ENCODE measurements at places on chromosomes 16 and 17. TPM values are rescaled to one million over a fixed set of nuclear protein-coding genes. Genes with fewer than 3 reads are reported as not detected.

TMEM132E gene
- not detected for polyA plus RNA-seq

DNA sequence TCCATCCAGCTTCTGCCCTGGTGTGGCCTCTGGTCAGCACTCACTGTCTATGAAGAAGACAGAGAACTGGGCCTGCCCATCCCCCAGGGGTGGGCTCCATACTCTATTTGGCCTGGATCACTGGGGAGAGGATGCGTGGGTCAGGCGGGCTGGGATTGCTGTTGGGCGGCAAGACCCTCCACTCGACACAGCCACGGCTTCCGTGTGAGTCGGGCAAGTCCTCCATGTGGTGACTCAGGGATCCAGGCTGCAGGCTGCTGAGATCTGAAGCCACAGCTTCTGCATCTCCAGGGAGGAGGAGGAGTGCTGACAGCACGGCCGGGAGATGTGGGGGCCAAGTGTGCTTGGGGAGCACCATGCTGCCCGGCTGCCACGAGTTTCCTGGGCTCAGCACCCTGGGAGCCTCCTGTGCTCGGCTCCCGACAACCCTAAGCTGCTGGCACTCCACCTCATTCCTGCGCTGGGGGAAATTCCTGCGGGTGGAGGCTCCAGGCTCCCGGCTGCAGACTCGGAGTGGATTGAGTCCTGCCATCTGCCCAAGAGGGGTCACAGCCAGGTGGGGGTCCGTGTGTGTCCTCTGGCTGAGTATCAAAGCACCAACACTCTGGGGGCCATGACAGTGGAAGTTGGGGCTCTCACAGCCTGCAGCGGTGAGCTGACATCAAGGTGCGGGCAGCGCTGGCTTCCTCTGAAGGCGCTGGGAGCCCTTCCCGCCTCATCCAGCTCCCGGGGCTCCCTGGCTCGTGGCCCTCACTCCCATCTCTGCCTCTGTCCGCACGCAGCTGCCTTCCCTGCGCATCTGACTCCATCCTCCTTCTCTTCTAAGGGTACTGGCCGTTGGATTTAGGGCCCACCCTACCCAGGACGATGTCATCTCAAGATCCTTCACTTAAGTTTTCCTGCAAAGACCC, 24.4 kb upstream of the CBFA2T3 start:
- H3K36me3 ChIP-seq: no peaks in the 10 kb centered on the region
- H3K27me3 ChIP-seq: 0 out of 2 replicates have a peak, but pooled peaks cover 7% of the 10 kb centered on the region
- H3K27ac ChIP-seq: no peak overlapping the region
- no peak overlapping the region for H3K4me3 ChIP-seq
- peaks cover 5% of the 10 kb centered on the region for H3K4me1 ChIP-seq
- DNase-seq: no peak

DNA sequence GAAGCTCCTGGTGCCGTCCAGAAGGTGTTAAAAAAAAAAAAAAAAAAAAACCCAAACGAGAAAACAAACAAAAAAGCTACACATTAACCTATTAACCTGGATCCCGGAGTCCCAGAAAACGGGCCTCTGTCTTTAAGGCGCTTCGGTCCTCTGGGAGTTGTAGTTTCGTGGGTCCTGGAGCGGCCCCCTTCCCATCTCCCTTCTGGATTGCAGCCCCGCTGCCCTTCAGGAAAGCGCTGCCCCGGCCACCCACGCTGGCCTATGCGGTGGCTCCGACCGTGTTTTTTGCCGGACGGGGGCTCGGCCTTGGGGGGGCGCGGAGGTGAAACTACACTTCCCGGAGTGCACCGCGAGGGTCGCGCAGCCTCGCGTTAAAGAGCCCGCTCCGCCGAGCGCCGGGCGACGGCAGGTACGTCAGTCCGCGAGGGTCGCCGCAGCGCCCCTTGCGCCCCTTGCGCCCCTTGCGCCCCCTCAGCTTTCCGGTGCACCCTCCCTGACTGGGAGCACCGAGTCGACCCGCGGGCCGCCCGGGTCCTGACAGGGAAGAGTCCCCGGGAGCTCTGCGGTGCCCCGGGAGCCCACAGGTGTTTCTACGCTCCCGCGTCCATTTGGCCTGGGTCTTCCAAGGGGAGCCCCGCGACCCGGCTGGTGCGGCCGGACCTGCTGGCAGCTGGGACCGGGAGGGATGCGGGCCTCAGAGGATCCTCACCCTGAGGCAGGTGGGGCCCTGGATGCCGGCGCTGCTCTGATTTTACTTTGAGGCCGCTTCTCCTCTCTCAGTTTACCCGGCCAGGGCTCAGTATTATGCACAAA, at the start of gene FCSK:
FCSK (plus strand) TSS at position 374 of the 813 bp plus-strand sequence. CDS start 8,596 bp downstream, outside the sequence.
- DNase-seq: peak; percentile 91
- no peaks in the 10 kb centered on the region for H3K36me3 ChIP-seq

DNA sequence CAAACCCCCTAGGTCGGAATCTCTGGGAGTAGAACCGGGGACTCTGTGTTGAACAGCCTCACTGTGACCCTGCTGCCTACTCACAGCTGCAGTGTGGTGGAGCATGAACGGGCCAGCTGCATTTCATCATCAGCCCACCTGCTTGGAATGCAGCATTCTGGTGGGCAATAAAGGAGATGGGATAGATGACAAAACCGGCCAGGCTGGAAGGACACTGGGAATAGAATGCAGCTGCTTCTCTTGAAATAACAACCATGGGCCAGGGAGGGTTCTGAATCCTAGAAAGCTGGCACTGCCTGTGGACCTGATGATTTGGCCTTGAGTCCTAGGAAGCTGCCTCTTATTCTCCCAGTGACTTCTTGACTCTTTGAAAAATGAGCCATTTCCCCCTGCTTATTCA, 23.5 kb downstream of the CFAP97D1 start:
- H3K4me1 ChIP-seq: no peaks in the 10 kb centered on the region
- no peak overlapping the region for H3K27ac ChIP-seq
- DNase-seq: no peak
- no peak overlapping the region for H3K4me3 ChIP-seq
- H3K36me3 ChIP-seq: peaks cover 5% of the 10 kb centered on the region

KRTAP2-1 gene
- polyA plus RNA-seq: not detected

DNA sequence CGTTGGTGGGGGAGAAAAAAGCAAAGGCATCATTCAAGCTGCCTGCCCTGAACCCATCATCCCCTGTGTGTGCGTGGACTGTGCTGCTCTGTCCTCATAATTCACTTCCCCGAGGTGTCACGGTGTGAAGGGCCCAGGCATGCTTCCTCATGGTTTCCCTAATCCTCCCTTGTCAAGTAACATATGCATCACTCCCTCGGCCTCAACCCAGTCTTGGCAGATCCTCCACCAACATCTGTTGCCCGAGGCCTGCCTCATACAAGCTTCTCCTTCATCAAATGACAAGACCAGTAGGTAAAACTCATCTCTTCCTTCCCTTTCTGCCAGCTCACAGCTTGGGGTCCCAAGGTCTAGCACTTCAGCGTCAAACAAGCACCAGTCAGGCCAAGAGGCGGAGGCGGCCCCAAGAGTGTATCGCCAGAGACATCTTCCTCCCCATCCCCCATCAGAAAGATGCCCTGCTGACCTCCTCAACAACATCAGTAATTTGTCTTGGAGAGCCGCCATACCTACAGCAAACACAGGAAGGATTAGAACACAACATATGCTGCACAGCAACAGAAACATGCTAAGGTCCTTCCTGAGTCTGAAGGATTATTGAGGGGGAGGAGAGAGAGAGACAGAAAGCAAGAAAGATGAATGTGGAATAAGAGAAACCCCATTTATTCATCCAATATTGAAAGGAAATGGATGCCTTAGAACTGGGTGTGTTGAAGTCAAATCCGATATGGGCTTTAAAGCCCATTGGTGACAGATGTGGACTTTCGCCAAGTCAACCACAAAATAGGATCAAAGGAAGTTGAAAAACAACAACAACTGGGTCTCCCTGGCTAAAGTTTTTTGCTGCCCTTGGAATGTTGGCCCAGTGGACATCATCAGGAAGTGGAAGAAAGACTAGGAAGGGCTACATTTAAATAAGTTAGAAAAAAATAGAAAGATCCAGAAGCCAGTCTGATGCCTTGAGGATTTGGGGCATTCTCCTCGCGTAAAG, 38.4 kb downstream of the SOX9 start:
- no peak overlapping the region for H3K27ac ChIP-seq
- no peak for DNase-seq
- no peaks in the 10 kb centered on the region for H3K36me3 ChIP-seq
- no peaks in the 10 kb centered on the region for H3K27me3 ChIP-seq
- H3K4me1 ChIP-seq: no peaks in the 10 kb centered on the region
- H3K4me3 ChIP-seq: no peak overlapping the region

Data from SK-N-SH (cell line).